Stimulated activated CD8-positive, alpha-beta memory T cell treated with anti-CD3 and anti-CD28 coated beads, Interleukin-7, amount 100 ng/mL, for 1 hour (primary cell): ENCODE measurements at places on chromosomes 13 and 19.

GRCh38 chr13:39776439-39776838 lies 121.0 kb downstream of the COG6 start:
- no peak for DNase-seq

- DNase-seq, result no peak
Observed at GRCh38 chr13:34167347-34167746, 349.4 kb downstream of the RFC3 start.

GRCh38 chr19:9847087-9847671 lies 12.1 kb downstream of the PIN1 start:
- DNase-seq, result no peak

DNA sequence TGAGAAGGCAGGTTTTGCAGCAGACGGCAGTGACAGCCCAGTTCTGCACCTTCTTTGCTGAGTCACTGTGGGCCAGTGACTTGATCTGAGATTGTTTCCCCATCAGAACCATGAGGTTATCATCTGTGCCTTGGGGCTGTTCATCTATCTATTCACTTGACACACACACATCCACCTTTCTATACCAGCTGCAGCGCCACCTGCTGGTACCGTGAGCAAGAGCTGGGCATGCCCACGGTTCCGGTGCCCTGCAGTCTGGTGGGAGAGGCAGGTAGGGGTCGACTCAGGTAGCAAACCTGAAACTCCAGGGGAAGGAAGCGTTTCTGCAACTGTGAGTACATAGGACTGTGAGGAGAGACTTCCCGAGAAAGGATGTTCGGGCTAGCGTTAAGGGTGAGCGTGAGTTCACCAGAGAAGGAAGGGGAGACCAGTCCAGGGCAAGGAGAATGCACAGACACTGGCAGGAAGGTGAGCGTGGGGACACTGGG lies 7.5 kb upstream of the LIN7B start:
- peak; percentile 34 for DNase-seq

- no peak for DNase-seq
Observed at GRCh38 chr13:99124794-99125316, 75.8 kb upstream of the UBAC2 start.

DNA sequence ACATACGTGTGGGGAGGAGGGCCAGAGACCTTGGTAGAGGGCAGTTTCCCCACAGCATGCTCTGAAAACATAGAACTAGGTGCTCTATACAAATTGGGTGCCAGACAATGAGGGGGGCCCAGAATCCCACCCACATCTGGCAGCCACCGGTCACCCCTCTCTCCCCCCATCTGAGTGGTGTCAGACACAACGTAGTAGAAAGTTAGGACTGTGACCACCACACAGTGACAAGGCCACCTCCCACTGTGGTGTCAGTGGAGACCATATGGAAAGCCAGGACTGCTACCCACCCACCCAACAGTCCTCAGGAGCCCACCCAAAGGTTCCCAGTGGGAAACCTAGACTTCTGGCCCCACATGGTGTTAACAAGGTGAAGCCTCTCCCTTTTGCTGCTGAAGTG lies 2.1 kb upstream of the ATP4B start:
- DNase-seq, result no peak

DNA sequence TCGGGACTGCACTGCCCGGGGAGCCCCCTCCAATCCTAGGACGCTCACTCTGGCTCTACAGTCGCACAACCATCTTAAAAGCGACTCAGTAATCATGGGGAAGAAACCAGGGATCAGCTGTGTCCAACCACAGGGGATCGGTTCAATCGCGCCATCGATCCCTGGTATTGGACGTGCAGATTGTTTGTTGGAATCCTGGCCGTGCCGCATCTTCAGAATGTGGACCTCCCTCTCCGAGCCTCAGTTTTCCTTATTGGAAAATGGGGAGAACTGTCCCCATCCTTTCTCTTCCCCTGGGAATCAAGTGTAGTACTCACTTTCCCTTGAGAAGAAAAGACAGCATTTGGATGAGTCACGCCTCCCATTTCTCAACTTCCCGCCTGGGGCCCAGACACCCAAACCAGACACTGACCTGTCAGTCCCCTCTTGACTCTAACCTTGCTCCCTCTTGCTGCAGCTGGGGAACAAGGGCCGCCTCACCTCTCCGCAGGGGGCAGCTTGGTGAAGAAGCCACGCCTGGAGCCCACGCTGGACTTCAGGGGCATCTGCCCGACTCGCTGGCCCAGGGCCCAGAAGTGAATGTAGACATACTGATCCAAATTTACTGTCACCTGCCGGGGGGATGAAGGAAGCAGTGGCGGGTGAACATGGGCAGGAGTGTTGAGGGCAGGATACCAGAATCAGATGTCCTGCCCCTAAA lies 17.6 kb downstream of the EMP3 start:
- DNase-seq, result no peak

DNA sequence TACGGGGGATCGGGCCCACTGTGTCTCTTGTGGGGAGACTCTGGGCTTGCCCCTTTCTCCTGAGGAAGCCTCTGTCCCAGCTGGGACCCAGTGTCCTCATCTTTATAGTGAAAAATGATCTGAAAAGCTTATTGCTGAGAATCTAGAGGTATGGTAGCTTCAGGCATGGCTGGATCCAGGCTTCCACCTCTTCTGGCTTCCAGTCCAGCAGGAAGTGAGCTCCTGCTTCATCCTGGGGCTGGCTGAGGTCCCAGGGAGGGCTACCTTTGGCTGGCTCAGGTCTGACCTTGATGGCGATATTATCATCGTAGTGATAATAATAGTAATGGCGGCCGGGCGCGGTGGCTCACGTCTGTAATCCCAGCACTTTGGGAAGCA lies 3.0 kb downstream of the SLC5A5 start:
- DNase-seq, result no peak

- DNase-seq, result no peak
Observed at GRCh38 chr13:98927951-98928927, 49.6 kb downstream of the DOCK9 start.

DNA sequence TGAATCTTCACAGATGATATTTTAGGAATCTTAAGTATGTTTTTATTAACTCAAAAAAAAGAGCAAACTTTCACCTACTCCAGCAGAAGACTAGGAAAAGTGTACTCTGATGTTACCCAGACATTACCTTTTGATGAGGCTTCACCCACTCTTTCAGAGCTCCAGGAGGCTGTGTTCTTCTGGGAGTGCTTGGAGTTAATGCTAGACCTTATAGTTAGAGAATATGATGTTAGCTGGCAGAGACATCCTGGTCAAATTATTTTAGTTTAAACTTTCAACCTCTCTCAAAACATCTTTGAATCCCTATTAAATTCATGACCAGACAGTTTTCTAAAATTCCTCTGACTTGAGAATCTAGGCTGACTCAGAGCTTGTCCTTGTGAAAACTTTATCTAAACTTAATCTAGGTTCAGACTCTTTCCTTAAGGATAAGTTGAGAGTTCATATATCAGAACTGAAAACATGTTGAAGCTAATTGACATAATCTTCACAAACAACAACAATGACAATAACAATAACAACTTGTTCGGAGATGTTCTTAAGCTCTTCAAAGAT lies 82.8 kb downstream of the ITGBL1 start:
- no peak for DNase-seq

- no peak for DNase-seq
Observed at GRCh38 chr13:40340368-40341095, 325.9 kb downstream of the FOXO1 start.

- no peak for DNase-seq
Observed at GRCh38 chr19:5585461-5586299, 17.9 kb upstream of the TINCR start.

GRCh38 chr13:110646442-110647364 lies 31.4 kb downstream of the NAXD start:
- DNase-seq, result no peak

GRCh38 chr13:90906554-90906953 lies 440.9 kb upstream of the MIR17HG start:
- DNase-seq, result no peak
